M059J (cell line): ENCODE measurements at places on chromosomes 4 and X.

GRCh38 chr4:39056023-39056422 lies 6.0 kb upstream of the KLHL5 start:
- no peak for DNase-seq

DNA sequence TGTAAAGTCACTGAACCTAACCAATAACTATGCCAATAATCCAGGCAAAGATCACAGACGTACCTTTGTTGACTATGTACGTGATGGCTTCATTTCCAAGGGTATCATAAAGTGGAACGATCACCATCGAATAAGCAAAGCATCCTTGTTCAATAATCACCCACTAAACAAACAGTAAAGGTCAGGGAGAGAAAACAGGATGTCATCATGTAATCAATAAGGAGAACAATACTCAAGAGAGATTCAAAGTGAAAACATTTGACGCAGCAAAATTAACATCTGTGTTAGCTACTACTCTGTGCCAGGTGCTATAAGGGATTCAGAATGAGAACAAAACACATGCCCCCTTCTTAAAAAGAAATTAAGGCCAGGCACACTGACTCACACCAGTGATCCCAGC lies 42.9 kb upstream of the CENPU start:
- no peak for DNase-seq

DNA sequence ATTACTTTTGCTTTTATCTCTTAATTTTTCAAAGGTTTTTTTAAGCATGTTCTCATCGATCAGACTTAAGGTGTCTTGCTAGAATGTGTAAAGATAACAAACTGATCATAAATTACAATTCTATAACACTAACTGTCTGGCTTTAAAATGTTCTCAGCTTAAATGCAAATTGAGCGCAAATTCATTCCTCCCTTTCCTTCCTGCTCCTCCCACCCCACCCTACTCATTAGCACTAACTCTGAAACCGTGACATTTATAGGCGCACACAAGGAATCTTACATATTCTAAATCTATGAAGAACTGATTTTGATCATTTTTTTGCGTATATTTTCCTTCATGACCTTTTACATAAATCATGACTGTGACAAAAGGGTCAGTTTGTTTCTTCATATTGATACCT lies 590.0 kb upstream of the DIAPH2 start:
- no peak for DNase-seq

GRCh38 chrX:109036624-109037023 lies 300.3 kb upstream of the IRS4 start:
- DNase-seq = no peak

DNA sequence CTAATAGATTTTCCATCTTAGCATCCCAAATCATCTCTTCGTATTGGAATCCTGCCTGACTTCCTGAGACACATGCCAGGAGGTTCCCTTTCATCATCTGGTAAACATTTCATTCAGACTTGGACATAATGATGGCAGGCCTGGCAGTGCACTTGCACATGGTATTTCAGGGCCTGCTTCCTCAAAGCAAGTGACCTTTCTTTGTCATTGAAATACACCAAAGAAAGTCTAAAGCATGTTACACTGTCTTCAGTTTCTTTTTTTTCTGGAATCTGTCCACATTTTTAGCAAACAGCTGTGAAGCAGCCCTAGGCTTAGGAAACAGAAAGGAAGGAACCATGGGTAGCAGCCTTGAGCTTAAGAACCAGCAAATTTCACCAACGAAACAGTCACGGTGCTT lies 205.9 kb upstream of the VCX start:
- DNase-seq = no peak

GRCh38 chrX:11171956-11172355 lies 60.8 kb downstream of the HCCS start:
- no peak for DNase-seq

DNA sequence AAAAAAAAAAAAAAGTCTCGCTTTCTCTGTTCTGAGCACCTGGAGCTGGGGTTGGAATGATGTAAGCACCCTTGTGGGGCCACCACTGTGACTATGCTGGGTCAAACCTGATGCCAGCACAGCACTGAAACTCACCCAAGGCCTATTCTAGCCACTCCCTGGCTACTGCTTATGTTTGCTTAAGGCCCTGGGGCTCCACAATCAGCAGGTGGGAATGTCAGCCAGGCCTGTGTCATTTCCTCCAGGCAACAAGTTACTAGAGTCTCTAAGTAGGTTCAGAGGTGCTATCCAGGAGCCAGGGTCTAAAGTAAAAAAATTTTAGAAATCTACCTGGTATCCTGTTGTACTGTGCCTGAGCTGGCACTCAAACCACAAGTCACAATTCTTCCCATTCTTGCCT lies 1306.8 kb downstream of the STIM2 start:
- peak; percentile 36 for DNase-seq

- DNase-seq = peak; percentile 64
These were observed 28.2 kb downstream of the NSD2 start for GRCh38 chr4:1899149-1900086.

DNA sequence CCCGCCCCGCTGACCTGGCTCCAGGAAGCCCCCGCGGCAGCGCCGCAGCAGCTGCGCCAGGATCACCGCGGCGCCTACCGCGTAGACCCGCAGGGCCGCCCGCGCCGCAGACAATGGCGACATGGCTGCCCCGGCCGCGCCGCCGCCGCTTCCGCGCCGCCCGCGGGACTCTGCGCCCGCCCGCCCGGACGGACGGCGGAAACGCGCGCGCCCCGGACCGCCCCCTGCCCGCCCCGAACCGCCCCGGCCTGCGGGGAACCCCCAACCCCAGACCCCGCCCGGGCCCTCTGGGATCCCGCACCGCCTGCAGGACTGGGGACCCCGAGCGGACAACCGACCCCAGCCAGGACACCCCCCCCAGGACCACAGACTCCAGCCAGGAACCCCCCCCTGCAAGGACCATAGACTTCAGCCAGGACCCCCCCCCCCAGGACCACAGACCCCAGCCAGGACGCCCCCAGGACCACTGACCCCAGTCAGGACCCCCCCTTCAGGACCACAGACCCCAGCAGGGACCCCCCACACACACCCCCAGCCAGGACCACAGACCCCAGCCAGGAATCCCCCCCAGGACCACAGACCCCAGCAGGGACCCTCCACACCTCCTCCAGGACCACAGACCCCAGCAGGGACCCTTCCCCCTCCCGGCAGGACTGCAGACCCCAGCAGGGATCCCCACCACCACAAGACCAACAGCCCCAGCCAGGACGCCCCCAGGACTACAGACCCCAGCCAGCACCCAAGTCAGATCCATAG lies at the start of the genes DHRSX and ZBED1:
DHRSX (minus strand) TSS at position 174 of the 756 bp plus-strand sequence; CDS start at position 123, 51 bp downstream.
ZBED1 (minus strand) TSS at position 174 of the 756 bp plus-strand sequence. CDS start 10,257 bp downstream, outside the sequence.
- peak; percentile 21 for DNase-seq

DNA sequence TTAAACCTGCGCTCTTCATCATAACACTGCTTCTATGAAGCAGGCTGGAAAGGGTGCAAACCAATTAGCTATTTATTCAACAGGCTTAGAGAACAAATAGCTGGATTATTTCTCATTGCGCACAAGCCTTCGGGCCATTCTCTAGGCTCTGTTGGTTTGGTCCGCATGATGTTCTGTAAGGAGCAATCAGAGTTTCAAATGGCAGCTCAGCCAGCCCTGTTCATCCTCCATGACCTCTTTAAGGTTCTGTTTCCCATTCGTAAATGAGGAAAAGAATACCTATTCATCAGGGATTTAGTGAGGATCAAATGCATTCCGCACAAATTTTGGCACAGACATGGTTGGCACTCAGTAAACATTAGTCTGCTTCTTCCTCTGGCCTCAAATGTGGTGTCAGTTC lies 15.5 kb upstream of the GPM6A start:
- no peak for DNase-seq

GRCh38 chr4:723751-724530 lies 18.3 kb downstream of the PCGF3 start:
- DNase-seq = no peak

DNA sequence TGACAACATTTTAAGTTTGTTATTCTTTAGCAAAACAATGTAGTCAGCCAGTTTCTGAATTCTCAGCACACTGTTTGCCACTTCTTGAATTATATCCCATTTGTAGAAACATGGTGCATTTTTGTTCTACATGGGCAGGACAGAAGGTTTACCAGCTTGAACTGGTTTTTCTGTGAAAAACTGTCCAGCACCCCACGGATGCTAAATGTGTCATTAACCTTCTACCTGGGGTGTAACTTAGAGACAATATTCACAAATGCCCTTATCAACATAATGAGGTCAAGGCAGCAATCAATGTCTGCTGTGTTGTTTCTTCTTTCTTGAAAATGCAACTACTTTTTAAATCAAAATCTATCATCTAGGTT lies 702.6 kb downstream of the CENPC start:
- DNase-seq = no peak

- no peak for DNase-seq
These were observed 395.2 kb downstream of the SPOCK3 start for GRCh38 chr4:166838975-166839614.

DNA sequence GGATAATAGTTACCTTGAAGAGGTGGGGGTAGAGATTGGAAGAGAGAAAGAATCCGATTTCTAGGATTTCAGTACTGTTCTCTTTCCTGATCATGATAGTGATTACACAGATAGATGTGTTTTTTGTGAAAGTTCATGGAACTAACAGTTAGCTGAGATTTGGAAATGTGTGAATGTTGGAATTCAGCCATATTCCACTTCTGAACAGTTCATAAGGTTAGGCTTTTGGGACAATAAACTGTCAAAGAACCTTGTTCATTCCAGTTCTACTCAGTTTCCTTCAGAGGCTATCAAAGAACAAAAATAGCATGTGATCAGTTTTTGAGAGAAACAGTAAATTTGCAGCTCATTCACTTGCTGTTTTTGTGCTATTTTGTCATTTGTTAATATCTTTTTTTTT lies 43.6 kb downstream of the RUFY3 start:
- no peak for DNase-seq

DNA sequence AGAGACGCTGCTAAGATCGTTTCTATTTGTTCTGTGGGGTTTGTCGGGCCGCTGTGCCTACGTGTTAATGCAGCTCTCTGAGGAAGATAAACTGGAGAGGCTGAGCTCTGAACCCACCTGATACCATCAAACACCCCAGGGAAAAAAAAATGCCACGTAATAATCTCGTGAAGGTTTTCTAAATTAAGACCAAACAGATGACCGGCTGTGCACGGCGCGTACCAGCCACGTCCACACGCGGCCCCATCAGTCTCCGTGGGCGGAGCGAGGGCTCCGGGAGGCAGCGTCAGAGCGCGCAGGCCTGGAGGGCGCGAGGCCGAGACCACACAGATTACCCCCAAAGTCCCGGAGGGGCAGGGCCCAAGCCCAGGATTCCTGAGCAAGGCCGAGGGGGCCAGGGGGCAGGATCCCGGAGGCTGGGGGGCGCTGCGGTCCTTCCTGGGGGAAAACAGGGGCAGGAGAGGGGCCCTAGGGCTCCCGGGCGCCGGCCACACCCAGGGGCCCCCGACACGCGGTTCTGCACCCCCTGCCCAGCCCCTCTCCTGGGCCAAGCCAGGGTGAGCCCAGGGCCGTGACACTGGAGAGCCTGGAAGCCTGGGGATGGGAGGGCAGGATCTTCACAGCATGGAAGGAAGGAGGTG lies 91.9 kb downstream of the FAM53A start:
- no peak for DNase-seq

DNA sequence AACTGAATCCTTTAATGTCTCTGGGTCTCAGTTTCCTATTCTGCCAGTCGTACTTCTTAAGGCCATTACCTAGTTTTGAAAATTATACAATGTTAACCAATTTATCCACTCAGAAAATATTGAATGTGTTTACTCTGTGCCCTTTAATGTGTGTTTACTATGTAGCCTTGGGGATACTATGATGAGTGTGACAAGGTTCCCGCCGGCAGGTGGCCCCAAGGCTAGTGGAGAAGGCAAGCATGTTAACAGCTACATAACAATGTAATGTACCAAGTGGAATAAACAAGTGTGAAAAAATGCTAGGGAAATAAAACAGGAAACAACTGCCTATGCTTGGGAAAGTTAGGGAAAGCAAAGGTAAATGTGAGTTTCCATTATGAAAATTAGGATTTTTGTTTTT lies 187.3 kb upstream of the MBNL3 start:
- no peak for DNase-seq

DNA sequence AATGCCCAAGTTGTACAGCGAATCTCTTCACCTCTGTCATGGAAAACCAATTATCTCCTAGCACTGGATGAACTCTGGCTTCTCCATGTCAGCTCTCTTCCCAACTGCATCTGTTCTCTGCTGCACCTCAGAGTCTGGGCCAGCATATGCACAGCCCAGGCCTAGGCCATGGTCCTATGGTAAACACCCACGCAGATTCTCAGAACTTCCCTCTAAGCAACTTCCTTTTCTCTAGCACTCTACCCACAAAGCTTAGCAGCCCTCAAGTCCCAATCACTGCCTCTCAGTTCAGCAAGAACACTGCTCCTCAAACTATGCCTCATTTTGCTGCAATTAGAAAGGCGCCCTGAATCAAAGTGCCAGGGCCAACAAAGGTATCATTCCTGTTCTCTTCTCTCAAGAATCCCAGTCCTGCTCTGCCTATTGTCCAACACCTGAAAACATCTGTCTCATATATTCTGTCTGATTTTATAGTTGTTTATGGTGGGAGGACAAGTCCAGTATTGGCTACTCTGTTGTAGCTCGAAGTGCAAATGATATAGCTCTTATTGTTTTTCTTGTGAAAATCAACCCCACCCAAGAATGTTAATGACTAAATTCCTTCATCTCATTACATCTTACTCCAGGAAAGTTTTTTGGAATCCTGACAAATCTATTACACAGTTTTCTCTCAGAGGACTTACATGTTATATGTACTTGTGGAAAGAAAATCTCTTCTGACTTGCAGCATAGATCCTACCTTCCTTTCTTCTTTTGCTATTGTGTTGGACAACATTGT lies 85.4 kb downstream of the DCHS2 start:
- no peak for DNase-seq

DNA sequence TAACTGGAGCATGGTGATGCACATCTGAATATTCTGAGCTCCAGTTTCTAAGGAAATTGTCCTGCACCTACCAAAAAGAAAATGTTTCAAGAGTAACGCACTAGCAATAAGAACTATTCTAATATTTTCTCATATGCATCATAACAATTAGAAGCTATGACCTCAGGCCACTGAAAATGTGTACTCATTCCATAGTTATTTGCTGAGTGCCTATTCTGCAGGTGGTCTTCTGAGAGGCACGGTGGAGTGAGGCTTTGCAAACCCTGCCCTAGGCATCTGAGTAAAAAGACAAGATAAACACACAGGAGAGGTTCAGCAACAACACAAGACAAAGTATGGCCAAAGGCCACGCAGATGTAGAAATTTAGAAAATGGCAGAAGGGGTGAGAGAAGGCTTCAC lies 23.7 kb downstream of the SLC10A6 start:
- DNase-seq = peak; percentile 21

DNA sequence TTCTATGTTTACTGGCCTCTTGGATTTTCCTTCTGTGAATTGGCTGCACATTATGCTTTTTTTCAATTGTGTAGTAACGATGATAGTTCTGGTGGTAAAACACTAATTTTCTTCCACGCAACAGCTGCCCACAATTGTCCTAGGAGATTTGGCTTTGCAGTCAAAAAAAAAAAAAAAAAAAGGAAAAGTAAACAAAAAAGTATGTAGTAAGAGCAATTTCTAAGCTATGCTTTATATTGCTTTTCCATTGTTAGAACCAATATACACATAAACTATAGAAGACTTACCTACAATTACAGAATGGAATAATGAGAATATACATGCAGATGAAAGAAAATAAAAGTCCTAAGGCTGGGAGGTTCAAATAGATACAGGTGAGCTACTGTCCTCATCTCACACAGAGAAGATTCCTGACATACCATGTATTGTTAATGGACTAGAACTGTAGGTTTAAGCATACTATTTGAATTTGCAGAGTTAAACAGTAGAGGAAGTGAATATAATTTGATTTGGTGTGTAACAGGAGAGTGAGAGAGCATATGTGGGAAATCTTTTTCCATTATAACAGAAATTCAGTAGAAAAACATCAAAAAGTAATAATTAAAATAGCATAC lies 976.2 kb downstream of the RAB28 start:
- DNase-seq = no peak

GRCh38 chr4:34220601-34221000 lies 2023.7 kb downstream of the ARAP2 start:
- no peak for DNase-seq
